ENCODE measurements at places on chromosomes 12 and 14.

- no peak for DNase-seq
These were observed 144.4 kb downstream of the CCDC59 start for GRCh38 chr12:82213761-82214160.

GRCh38 chr12:112682586-112682985 is 109.0 kb upstream of the RPH3A start:
- no peak for DNase-seq

GRCh38 chr12:71654200-71654599 is 9.4 kb downstream of the ZFC3H1 start:
- DNase-seq: no peak

DNA sequence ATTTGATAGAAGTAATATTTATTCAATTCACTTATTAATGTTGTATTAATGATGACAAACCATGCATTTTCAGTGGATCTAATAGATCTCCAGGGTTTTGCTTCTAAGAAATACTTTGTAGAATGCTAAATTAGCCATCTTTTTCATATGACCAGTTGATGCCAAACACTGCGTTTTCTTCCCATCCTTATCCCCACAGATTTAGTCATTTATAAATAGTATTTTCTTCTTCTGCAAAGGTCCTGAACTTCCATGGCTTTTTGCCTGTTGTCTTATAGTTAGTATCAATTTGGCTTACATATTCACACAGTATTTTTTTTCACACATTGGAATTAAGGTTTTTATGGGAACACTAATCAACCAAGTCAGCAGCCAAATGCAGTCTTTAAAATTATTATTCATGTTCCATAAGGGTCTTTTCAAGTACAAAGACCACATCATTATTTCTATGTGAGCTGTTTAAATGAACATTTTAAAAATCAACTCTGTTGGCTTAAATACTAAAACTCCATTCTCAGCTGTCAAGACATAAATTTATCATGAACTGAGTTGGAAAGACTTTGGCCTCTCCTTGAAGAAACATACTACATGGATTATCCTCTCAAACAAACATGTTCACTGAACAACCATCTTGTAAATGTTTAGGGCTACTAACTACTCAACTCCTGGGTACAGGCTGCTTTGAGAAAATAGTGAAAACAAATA is 1278.4 kb upstream of the FLRT2 start:
- no peak for DNase-seq

GRCh38 chr12:38898001-38898684 is 7.2 kb downstream of the CPNE8 start:
- DNase-seq: no peak

GRCh38 chr12:119406308-119406707 is 71.8 kb downstream of the CCDC60 start:
- no peak for DNase-seq

- DNase-seq: peak; percentile 96
These were observed 5.9 kb downstream of the KRT86 start for GRCh38 chr12:52280319-52280795.

GRCh38 chr12:90631591-90632212 is 323.3 kb downstream of the CCER1 start:
- peak; percentile 80 for DNase-seq

GRCh38 chr12:60930151-60930550 is 1330.1 kb upstream of the USP15 start:
- DNase-seq: no peak

DNA sequence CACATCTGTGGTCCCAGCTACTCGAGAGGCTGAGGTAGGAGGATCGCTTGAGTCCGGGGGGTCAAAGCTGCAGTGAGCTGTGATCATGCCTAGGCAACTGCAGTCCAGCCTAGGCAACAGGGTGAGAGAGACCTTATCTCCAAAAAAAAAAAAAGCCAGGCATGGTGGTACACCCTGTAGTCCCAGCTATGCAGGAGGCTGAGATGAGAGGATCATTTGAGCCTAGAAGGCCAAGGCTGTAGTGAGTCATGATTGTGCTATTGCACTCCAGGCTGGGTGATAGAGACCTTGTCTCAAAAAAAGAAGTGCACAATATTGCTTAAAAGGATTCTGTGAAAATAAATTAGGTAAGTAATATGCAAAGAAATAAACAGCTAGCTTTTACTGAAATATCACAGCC is 17.0 kb downstream of the NAA25 start:
- no peak for DNase-seq

GRCh38 chr14:104001003-104001402 is 58.7 kb upstream of the RD3L start:
- DNase-seq: no peak

DNA sequence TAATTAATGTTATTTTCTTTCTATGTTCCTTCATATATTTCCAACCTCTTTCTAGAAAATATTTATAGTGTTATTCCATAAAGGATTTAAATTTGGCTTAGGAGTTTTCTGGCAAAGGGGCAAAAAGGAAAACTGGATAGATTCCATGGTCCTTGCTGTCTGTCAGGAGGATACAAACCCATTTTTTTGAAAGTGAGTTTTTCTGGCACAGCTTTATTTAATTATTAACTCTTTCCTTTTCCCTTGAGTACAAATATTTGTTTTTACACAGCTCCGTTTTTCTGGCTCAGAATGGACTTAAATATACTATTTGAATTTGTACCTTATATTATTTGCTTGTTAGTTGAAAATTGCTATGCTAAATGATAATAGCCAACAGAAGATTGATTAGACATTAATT is 56.3 kb downstream of the MNAT1 start:
- no peak for DNase-seq

GRCh38 chr12:6890789-6891645 is 13.6 kb upstream of the LRRC23 start:
- DNase-seq: peak; percentile 97

- DNase-seq: no peak
These were observed 1.8 kb downstream of the PCNX1 start for GRCh38 chr14:70908935-70909641.

All from fibroblast of skin of scalp (primary cell).